ENCODE measurements at places on chromosomes 1 and 21.

DNA sequence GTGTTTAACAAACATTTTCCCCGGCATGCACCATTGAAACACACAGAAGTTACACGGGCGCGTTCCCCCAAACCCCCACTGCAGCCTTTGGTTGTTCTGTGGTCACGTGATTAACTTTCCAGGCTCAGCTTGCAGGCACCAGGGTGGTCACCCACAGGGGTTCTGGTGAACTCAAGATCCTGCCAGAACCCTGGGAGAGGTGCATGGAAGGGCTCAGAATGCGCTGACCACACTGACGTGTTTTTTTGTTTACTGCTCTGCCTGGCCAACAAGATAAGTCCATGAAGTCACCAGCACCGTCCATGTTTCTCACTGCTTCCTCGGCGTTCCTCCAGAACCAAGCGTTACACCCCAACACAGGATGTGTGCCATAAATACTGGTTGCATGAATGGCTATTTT is 229.5 kb upstream of the VAMP3 start:
- no peak for DNase-seq

GRCh38 chr1:6860401-6860800 is 75.1 kb downstream of the CAMTA1 start:
- DNase-seq: peak; percentile 29

GRCh38 chr1:55138823-55139222 is 76.3 kb downstream of the USP24 start:
- no peak for DNase-seq

GRCh38 chr21:38832664-38833063 is 26.9 kb downstream of the ETS2 start:
- DNase-seq: no peak

GRCh38 chr1:100187912-100188311 is 9.9 kb upstream of the LRRC39 start:
- no peak for DNase-seq

GRCh38 chr1:62437273-62437940 is 558 bp downstream of the USP1 start:
- DNase-seq: no peak

- DNase-seq: no peak
Measured at GRCh38 chr1:12636098-12636950, 7.6 kb upstream of the AADACL4 start.

DNA sequence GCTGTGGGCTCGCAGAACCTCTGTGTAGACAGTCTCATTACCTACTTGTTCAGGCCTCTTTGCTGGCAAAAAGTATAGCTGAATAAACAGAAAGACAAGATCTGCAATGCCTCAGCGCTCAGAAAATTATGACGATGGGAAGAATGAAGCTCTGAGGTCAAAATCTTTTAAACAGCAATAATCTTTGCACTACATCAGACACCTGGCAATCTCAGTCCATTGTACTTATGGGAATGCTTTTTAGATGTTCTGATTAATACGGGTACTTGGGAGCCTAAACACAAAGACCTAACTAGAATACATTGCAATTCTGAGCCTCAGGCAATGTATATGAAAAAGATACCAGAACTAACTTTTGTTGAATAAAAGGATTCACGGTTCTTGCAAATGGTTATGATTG is 410.7 kb downstream of the SMYD3 start:
- DNase-seq: no peak

- DNase-seq: no peak
Measured at GRCh38 chr1:91526496-91526895, 25.8 kb downstream of the CDC7 start.

GRCh38 chr1:89429062-89429461 is 65.2 kb downstream of the GBP6 start:
- DNase-seq: no peak

DNA sequence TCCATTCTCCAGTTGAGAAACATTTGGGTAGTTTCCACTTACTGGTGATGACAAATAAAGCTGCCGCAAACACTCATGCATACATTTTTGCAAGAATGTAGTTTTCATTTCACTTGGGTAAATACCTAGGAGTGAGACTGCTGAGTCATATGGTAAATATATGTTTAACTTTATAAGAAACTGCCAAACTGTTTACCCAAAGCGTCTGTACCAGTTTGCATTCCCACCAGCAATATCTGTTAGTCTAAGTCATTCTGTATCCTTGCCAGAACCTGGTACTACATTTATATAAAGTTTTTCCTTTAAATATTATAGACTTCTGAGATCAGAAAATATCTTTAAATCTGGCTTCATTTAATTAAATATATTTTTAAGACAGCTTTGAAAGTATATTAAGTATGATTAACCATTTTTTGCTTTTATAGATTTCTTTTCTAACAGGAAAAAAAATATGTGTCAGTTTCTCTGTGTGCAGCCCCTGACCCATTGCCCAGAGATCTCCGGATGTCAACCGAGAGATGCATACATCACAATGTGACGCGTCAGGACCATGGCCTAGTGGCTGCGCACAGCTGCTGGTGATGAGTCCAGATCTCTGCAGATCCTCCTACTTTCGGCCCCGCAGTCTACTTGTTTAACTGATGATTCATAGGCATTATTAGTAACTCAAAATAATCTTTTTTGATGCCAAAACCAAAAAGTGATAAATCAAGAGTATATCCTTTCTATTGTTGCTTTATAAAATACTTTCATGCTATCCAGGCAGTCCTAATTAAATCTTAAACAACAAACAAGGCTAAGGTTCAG is 227.1 kb upstream of the MAP1LC3C start:
- no peak for DNase-seq

- DNase-seq: no peak
Measured at GRCh38 chr1:74714429-74715235, 18.2 kb downstream of the CRYZ start.

DNA sequence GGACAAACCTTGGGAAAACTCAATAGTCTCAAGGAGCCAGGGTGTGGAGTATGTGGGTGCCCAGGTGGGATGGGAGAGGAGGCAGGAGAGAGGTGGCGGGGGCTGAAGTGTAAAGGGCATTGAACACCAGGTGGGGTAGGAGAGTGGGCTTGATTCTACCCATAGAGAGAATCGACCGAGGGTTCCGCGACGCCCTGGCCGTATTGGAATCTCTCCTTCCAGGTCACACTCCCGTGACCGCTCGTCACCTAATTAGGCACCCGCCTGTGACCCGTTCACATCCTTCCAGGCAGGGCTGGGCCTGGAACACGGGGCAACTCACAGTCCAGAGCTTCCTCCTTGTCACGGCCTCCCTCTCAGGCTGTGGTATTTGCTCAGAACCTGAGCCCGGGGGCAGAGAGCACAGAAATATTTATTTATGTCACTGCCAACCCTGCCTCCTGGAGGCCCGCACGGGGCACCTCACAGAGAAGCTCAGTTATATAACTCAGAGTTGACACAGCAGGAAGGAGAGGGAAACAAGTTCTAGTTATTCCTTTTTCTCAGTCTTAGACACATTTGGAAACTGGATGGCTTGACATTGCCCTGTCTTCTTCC is 12.0 kb downstream of the NCMAP start:
- DNase-seq: no peak

- no peak for DNase-seq
Measured at GRCh38 chr1:107342316-107342715, 201.5 kb downstream of the NTNG1 start.

- DNase-seq: peak; percentile 52
Measured at GRCh38 chr21:25708467-25709065, 26.1 kb downstream of the ATP5PF start.

- no peak for DNase-seq
Measured at GRCh38 chr1:245730801-245731200, 576.0 kb downstream of the KIF26B start.

GRCh38 chr1:21815724-21816321 is 3.8 kb downstream of the LDLRAD2 start:
- no peak for DNase-seq

- DNase-seq: no peak
Measured at GRCh38 chr1:193079187-193079586, 19.8 kb downstream of the RO60 start.

- DNase-seq: no peak
Measured at GRCh38 chr1:84146411-84147032, 2.5 kb downstream of the PRKACB start.

DNA sequence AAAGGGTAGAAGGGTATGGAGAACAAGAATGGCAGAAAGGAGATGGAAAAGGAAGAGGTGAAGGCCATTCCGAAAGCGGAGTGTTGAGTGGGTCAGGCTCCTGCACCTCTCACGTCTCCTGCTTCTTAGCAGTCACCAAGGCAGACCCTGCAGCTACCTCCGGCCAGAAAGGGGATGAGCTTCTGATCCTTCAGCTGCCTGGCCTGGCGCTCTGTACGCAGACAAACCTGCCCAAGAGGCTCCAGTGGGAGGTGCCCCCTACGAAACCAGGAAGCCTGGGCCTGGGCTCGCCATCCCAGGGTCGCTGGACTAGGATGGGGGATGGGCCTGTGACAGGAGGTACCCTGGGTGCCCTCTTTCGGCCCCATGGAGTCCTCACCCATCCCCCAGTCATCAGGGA is 3.0 kb downstream of the GPR61 start:
- no peak for DNase-seq

GRCh38 chr21:26067836-26068594 is 102.6 kb downstream of the APP start:
- no peak for DNase-seq

DNA sequence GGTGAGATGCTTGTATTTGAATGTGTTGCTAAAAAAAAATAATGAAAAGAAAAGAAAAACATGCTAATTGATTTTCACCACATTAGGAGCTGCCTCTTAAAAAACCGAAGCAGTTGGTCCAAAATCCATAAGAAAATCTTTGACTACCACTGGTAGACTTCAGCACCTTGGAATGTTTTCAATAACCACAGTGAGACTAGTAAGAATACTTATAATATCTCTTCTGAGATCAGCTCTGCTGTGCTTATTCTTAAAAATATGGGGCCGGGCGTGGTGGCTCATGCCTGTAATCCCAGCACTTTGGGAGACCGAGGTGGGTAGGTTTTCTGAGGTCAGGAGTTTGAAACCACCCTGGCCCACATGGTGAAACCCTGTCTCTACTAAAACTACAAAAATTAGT is 15.1 kb downstream of the NFYC start:
- no peak for DNase-seq

DNA sequence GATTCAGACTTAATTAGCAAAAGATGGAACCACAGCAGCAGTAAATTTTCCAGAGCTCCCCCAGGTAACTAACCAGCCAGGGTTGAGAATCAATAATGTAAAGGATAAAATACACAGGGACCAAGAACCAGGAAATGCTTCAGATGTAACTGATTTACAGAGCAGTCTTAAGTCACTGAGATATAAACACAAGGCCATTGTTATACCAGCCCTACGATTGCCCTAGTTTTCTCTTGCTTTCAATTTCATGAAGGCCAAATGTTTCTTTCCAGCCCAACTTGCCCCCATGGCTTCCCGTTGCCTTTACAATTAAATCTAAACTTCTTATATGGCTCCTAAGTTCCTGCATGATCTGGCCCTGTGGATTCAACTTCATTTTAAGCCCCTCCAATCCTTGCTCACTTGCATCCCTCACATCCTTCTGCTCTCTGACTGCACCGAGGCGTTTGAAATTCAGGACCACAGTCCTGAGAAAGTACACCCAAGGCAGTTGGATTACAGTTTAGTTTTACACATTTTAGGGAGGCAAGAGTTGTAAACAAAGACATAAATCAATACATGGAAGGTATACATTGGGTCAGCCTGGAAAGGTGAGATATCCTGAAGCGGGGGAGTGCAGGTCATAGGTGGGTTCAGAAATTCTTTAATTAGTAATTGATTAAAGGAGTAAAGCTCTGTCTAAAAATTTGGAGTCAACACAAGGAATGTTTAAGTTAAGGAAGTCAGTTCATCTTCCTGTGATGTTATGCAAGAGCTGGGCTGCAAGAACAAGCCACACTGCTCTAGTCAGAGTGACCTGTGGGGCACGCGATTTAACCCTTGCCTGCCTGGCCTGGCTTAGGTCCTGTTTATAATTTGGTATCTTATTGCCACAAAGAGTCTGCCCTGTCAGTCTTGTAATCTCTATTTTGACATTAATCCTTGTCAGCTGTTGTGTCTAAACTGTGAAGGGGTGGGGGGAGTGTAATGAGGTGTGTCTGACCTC is 69.9 kb upstream of the COG2 start:
- no peak for DNase-seq

GRCh38 chr1:41611932-41612450 is 127.5 kb upstream of the EDN2 start:
- DNase-seq: no peak

- DNase-seq: no peak
Measured at GRCh38 chr1:197367627-197368026, 99.6 kb downstream of the CRB1 start.

GRCh38 chr1:79532555-79532954 is 526.0 kb upstream of the ADGRL4 start:
- no peak for DNase-seq

DNA sequence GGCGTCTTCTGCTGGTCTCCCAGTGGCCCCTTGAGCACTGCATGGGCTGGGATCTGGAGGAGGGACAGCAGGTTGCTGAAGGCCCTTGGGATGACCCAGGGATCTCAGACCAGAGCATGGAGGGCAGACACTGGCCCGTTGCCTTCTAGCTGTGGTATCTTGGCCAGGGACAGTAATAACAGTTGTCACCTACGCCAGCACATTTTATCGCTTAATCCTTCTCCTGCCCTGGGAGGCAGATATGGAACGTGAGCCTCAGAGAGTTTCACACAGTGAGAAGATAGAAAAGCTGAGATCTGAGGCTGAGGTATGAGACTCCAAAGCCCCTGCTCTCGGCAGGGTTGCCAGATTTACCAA is 40.1 kb upstream of the RD3 start:
- no peak for DNase-seq

Measured in stimulated activated CD4-positive, alpha-beta T cell treated with anti-CD3 and anti-CD28 coated beads, Interleukin-15, amount 100 ng/mL, for 24 hours (primary cell).